ENCODE measurements at places on chromosomes 1 and 21.

DNA sequence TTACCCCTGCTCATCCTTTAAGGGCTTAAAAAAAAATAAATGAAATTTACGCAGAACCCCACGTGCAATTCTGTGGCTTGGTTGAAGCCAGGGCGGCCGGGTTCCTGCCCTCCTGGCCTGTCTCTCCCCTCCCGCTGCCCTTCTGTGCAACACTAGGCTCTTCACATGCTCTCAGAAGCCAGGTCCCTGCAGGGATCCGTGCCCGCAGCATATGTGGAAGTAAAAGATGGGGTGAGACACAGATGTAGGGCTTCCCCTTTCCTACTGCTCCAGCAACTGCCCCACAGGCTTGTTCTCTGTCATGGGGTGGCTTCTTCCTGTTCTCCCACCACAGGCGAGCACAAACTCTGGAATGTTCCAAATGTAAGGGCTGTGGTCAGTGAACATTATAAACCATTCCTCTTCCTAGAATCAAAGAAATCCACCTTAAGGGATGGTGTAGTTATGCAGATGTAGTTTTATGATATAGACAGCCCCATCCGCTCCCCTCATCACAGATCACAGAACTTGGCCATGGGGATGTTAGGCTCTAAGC lies 535.4 kb downstream of the KIF26B start:
- DNase-seq, result no peak

DNA sequence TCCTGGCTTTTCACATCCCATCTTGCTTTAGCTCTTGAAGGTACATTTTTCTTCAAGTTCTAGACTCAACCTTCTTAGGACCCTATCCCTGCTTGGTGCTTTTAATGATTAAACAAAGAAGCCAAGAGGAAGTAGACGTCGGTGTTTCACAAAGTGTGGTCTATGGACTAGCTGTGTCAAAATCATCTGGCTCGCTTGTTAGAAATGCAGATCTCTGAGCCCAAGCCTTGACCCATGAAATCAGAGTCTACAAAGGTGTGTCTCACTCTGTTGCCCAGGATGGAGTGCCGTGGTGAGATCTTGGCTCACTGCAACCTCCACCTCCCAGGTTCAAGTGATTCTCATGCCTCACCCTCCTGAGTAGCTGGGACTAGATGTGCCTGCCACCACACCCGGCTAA lies 295.5 kb upstream of the KAZN start:
- no peak for DNase-seq

- DNase-seq, result no peak
Measured at GRCh38 chr1:64917328-64917861, 49.0 kb downstream of the JAK1 start.

DNA sequence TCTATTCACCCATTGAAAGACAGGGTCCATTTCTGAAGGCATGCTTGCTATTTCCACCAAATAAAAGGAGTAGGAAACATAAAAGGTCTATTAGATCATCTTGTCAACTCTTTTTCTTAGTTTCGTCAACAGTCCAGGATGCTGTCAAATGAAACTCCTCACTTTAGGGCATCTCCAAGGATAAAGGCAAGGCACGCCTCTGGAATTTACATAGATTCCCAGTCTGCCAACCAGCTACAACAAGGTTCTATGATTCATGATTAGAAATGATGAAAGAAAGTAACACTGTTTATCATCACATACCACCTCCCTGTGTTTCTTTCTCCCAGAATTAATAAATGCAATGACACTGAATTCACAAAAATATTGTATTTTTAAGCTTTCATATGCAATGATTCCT lies 636.3 kb downstream of the LTN1 start:
- no peak for DNase-seq

DNA sequence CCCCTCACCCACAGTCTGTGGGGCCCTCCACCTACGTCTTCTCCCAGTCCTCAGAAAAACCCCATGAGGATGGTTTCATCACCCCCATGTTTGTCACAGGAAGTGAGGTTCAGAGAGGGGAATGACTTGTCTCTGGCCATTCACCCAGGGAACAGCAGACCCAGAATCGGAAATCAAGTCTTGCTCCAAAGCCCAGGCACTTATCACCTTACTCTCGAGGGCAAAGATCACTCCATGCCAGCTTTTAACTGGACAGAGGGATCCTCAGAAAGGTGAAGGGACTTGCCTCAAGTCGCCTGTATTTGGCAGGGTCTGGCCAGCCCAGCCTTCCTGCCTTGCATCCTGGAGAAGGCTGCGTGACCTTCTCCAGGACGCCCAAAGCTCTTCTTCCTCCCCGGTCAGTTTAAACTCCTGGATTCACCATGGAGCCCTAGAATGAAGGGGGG lies 57.9 kb upstream of the SSBP3 start:
- no peak for DNase-seq

- no peak for DNase-seq
Measured at GRCh38 chr1:67540733-67541125, 110.5 kb upstream of the SERBP1 start.

- no peak for DNase-seq
Measured at GRCh38 chr1:110639724-110640386, 33.7 kb upstream of the KCNA2 start.

DNA sequence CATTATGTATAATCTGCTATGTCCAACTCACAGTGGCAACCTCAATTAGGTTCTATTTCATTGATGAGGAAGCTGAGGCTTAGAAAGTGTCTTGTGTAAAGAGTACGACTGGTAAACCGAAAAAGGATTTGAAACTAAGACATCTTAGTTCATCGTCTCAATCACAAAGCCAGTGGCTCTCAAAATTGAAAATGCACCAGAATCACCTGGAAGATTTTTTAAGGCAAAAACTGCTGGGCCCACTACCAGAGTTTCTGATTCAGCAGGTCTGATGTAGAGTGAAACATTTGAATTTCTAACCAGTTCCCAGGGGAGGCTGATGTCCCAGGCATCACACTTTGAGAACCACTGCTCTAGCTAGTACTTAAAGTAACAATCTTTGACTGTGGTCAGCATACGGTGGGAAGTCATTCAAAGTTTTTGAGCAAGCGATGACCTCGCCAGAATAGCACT lies 5.2 kb upstream of the LRRC53 start:
- DNase-seq, result no peak

DNA sequence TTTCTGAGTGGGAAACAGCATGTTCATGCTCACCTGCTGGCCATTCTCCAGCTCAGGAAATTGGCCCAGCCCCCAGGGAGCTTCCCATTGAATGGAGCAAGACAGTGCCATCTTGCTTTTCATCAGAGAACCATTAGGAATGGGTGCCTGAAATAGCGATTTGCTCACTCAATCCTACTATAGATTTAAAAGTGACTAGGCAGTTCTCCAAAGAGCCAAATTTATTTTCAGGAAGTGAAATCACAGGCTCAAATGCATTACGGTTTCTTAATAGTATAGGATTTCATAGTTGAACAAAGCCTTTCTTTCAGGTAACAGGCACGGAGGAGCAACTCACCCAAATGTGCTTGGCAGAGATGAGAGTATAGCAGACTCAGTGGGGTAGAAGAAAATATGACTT lies 272.1 kb downstream of the GRIK1 start:
- DNase-seq, result no peak

GRCh38 chr1:202592146-202592545 lies 118.1 kb downstream of the SYT2 start:
- no peak for DNase-seq

GRCh38 chr1:159908031-159908940 lies 8.3 kb upstream of the CFAP45 start:
- DNase-seq, result no peak

DNA sequence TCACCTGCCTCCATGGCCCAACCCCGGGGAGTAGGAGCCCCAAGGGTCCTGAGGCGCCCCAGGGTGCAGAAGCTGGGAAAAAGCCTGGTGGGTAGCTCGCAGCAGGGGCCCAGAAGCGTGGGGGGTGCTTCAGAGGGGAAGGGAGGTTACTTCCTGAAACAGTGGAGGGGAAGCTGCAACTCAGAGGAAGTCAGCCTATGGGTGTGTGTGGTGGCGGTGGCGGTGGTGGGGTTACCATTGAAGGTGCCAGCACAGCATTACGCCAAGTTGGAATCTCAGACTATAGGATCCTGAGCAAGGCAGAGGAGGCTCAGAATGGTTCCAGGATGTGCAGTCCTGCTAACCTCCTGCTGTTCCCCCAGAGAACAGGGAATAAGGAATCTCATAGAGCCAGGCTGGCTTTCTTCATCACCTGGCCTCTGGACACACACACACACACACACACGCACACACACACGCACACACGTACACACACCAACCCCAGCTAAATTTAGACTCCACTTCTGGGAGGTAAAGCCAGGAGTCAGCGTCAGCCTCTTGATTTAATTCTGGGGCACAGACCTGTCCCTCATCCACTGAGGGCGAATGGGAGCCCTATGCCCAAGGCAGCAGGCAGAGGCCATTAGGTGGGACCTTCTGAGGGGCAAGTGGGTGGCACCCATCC lies 1.3 kb downstream of the DENND4B start:
- DNase-seq, result peak; percentile 92

DNA sequence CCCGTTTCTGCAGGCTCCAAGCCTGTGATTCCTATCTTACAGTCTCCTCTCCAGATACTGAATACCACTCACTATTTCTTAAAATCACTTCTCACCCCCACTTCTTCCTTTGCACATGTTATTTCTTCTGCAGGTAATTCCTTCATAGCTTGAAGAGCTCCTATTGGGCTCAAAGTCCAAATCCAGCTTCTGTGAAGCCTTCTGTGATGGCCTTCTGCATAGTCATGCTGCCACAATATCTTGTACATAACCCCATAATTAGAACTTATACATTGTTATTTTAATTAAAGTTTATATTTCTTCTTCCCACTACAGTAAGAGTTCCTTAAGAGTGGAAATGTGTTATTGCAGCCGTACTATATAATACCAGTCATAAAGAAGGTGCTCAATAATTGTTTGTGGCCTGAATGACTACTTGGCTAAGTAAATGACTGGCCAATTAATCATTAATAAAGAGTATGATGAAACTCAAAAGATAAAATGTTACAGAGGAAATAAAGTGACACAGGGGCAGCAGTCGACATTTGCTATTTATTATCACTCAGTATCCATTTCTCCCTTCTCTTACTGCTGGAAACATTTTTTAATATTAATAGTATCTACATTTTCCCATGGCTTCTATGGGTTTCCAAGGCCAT lies 886.6 kb downstream of the TTLL7 start:
- no peak for DNase-seq

- no peak for DNase-seq
Measured at GRCh38 chr1:108896146-108897145, 19.7 kb downstream of the GPSM2 start.

- no peak for DNase-seq
Measured at GRCh38 chr21:38027901-38028498, 111.7 kb upstream of the KCNJ6 start.

GRCh38 chr21:45328198-45329091 lies 40.8 kb upstream of the POFUT2 start:
- DNase-seq, result no peak

- DNase-seq, result no peak
Measured at GRCh38 chr1:209759829-209760359, 4.0 kb downstream of the TRAF3IP3 start.

- no peak for DNase-seq
Measured at GRCh38 chr1:94063379-94063778, 57.6 kb downstream of the ABCA4 start.

DNA sequence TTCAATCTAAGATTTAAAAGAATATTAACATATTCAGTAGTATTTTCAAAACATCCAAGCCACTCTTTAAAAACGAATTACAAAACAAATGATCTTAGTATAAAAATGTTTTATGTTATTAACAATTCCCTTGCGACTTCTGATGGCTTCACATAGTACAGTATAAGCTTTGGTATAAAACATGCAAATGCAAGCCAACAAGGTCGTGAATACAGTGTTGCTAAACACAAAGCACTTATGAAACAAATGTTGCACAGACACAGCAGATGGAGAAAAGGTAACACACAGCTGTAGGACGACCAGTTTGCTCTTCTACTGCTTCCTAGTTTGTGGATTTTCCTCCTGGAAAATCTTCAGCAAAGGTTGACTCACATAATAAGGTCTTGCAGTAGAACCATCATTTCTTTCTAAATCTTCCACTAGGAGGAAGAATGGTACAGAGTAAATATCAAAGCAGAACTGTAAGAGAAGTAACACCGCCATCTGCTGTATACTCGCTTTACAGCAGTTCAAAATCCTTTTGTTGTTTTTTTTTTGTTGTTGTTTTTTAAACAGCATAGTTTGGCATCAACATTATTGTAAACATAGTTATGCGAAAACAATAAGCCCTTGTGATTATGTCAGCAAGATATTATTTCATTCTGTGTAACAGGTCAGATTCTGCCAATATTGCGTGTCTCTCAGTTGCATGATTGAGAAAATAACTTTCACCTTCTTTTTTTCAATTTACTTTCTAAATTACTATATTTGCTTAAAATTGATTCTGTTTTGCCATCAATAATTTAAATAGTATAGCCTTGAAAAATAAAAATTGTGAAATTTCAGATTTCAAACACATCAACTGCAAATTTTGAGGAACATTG lies 69.5 kb downstream of the LHX8 start:
- no peak for DNase-seq

- no peak for DNase-seq
Measured at GRCh38 chr1:50308878-50309277, 114.4 kb downstream of the DMRTA2 start.

- no peak for DNase-seq
Measured at GRCh38 chr1:228065543-228066347, 16.8 kb upstream of the ARF1 start.

DNA sequence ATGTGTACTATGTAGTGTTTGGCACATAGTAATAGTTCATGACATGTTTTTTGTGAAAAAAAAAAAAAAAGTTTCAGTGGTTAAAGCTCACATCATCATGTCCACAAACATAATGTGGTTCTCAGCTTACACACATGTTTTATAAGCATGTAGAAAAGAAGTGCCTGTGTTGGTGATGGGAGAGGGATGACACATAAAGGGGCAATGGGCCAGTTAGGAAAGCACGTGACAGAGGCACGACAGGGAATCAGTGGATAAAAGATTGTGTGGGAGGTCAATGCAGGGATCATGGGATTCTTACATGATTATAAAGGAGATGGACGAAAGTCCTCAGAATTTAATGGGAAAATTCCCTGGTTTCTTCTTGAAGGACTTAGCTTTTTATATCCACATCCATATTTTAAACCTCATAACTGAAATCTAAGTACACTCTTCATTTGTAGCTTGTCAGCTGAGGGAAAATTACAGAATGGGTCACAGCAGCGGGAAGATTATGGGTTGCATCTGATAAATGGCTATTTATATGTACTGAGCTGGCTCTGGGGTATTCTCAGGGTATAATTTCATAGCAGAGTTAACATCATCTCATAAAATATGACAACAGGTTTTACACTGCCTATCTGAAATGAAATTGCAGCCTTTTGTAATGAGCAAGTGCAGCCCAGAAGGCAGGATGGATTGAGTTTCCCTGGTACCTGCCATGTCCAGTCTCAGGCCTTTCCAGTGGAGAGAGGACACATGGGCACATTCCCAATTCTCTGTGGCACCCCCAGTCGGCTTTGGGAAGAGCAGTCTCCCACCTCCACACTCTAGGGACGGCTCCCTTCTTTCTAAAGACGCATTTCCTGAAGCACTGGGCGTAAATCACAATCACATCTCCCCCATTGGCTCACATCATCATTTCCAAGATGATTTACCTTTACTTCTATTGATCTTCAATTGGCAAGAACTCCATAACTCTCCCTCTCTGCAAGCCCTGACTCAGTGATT lies 42.3 kb upstream of the NHLH2 start:
- DNase-seq, result no peak

GRCh38 chr1:9990944-9991343 lies 6.1 kb upstream of the RBP7 start:
- no peak for DNase-seq

GRCh38 chr1:19877181-19877750 lies 4.9 kb upstream of the OTUD3 start:
- no peak for DNase-seq
